Activated naive CD4-positive, alpha-beta T cell treated with anti-CD3 and anti-CD28 coated beads for 36 hours (primary cell): ENCODE measurements at places on chromosomes 12 and 14.

- DNase-seq, result no peak
These were observed 616.6 kb downstream of the KCNH5 start for GRCh38 chr14:62428429-62429203.

DNA sequence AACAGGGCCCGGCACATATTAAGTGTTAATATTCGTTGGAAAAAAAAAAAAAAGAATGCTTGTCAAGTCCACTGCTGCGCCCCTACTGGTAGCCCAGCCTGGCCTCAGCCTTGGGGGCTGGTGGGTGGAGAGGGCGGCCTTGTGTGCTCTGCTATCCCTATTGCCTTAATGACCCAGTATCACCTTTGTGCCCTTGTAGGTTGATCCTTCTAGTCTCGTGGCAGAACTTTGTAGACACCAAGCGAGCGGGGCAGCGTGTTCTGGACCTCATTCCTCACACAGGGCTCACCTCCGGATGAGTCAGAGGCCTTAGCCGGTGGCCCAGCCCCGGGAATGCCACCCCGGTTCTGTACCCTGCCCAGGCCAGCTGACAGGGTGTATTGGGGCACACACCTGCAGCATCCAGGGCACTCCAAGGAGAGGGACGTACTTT lies 1.8 kb upstream of the RCOR1 start:
- DNase-seq, result no peak

GRCh38 chr14:27278341-27278740 lies 680.5 kb upstream of the NOVA1 start:
- no peak for DNase-seq

DNA sequence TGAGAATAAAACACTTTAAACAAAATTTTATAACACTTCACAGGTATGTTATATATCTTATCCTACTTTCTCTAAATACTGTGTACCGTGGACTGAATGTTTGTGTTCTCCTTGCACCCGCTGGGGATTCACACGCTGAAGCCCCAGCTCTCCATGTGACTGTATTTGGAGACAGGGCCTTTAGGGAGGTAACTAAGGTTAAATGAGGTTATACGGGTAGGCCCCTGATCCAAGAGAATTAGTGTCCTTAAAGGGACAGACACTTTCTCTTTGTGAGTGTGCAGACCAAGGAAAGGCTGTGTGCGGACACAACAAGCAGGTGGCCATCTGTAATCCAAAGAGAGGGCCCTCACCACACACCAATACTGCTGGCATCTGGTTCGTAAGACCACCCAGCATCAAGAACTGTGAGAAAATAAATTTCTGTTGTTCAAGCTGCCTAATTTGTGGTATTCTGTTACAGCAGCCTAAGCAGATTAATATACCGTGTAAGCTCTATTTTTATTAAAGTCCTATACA lies 70.1 kb upstream of the TTC7B start:
- no peak for DNase-seq

DNA sequence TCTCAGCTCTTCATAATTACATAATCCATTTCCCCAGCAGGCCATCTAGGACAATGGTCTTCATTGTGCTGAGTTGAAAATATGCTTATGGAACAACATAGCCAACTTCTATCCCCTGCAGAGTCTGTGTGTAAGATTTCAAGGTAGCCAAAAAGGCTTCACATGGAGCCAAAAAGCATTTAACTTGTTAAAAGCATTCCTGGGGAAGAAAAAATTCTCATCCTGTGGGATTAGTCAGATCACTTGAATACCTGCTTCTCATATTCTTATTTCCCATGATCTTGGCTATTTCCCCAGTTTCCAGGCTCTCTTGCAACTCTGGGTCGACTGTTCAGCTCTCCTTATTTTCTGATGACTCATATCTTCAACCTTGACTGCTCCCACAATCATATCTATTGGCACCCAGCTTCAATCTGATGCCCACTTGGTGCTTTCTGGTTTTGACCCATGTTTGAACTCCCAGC lies 178.9 kb downstream of the KLHL28 start:
- no peak for DNase-seq

- no peak for DNase-seq
These were observed 735.4 kb upstream of the USP15 start for GRCh38 chr12:61524851-61525250.

DNA sequence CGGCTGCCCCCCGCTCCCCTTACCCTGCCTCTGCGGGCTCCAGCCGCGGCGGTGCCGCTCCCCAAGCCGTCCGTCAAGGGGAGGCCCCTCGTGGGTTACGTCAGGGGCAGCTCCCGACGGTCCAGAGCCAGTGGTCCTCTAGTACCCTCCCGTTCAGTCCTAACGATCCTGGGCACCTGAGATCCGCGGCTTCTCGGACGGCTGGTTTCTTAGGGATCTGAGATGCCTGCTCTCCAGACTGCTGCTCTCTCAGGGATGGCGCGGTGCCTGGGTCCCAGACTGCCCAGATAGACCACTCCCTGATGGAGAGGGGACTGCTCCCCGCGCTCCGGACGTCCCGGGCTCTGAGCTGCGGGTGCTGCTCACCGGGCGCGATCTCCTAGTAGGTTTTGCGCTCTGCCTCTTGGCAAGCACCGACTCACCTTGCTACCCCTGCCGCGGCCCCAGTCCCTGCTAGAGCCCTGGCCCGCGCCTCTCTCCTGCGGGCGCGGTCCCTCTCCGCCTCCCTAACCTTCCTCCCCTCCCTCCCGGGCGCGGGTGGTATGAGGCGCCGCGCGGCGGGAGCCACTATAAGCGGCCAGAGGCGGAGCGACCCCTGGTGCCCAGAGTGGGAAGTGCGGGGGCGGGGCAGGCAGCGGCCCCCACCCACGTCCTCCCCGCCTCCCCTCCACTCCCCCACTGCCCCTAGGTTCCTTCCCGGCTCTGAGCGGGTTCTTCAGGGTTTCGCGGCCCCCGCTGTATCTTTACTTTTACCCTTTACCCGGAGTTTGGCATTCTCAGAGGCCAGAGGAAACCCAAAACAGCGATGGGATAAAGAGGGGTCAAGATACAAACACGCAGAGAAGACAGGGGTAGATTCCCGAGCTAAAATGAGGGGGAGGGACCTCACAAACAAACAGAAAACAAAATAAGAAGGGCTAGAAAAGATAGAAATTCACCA lies at the start of gene C1QL4:
C1QL4 (minus strand) TSS at position 544 of the 940 bp plus-strand sequence. CDS start 711 bp downstream, outside the sequence.
- peak; percentile 90 for DNase-seq

- no peak for DNase-seq
These were observed 3.2 kb upstream of the AMIGO2 start for GRCh38 chr12:47082796-47083621.

DNA sequence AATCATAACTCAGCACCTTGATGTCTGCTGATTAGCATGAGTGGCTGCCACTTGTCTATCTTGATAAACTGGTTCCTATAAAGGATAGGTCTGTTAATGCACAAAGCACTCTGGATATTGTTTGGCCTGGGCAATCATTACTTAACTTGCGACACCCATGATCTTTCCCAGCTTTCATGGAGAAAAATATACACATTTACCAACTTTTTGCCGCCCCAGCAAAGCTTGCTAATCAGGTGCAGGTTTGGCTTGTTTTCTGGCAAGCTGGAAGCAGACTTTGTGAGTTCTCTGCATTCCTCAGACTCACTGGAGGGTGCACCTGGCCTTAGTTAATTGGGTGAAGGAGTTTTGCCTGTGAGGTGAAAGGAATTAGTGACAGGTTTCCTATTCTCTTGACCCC lies 1126.4 kb upstream of the FLRT2 start:
- no peak for DNase-seq

GRCh38 chr14:68137704-68138619 lies 318.4 kb downstream of the RAD51B start:
- DNase-seq, result peak; percentile 41

DNA sequence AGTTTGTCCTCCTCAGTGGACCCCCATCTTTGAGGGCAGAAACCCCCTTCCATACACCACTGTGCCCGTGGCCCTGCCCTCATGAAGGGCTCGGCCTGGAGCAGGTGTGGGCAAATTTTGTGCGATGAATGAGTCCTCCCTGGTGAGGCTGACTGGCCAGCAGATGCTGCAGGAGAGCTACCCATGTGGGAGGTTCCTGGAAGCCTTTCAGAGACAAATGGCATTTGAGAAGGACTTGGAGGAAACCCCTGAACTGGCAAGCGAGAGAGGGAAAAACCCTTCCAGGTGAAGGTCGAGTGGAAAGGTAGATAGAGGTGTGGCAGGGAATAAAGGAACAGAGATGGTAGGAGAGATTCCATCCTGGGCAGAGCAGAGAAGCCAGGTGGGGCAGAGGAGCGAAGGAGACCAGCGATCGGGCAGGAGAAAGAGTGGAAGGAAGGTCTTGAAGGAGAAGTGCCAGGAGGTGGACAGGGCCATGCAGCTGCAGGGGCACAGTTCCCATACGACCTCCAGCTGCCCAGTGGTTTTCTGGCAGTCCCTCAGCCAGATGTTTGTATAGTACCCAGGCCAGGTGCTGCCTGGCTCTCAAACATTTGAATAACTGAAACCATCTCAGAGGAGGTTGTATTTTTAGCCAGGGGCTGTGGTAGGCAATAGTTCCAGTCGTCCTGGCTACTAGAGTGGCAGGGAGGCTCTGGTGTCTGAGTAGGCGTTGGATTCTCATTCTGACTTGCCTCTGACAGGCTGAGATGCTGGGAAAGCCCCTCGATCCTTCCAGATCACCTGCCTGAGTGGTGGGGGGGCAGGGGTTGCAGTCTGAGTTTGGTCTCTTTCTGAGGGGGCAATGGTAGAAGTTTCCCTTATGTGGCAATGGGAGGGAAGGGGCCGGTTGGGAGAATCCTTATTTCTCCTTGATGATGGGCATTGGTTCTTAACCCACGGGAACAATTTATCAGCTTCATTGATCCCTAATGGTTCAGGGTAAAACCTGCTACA lies 40.1 kb downstream of the FBXL14 start:
- peak; percentile 75 for DNase-seq

GRCh38 chr12:24111086-24111485 lies 161.6 kb upstream of the SOX5 start:
- no peak for DNase-seq

- no peak for DNase-seq
These were observed 25.7 kb downstream of the C14orf132 start for GRCh38 chr14:96064866-96065265.
